ENCODE measurements at places on chromosomes 2 and 18.

DNA sequence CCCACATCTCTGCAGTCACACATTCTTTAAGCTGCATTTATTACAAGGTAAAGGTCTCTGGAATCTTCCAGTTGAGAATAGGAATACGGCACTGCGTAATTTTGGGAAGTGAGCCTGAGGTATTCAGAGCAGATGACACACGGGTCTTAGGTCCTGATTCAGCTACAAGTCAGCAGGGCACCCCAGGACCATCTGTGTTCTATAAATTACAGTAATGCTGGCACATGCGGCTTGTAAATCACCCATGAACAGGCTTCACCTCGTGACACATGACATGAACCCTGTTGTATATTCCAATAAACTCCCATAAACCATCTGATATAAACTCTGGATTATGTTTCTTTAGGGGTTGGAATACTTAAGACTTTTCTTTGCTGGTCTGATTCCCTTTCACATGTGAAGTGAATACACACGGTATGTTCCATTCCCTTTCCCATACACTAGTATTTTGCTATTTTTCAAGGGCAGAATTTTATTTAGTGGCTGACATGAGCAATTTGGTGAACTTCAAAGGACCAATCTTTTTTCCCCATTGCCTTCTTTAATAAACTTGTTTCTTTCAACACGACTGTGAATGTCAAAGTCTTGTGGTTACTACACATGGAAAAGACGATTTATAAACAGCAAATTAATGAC is 298.6 kb downstream of the MEIS1 start:
- DNase-seq = no peak

- no peak for DNase-seq
Measured at GRCh38 chr2:78979380-78980151, 45.9 kb upstream of the REG3G start.

DNA sequence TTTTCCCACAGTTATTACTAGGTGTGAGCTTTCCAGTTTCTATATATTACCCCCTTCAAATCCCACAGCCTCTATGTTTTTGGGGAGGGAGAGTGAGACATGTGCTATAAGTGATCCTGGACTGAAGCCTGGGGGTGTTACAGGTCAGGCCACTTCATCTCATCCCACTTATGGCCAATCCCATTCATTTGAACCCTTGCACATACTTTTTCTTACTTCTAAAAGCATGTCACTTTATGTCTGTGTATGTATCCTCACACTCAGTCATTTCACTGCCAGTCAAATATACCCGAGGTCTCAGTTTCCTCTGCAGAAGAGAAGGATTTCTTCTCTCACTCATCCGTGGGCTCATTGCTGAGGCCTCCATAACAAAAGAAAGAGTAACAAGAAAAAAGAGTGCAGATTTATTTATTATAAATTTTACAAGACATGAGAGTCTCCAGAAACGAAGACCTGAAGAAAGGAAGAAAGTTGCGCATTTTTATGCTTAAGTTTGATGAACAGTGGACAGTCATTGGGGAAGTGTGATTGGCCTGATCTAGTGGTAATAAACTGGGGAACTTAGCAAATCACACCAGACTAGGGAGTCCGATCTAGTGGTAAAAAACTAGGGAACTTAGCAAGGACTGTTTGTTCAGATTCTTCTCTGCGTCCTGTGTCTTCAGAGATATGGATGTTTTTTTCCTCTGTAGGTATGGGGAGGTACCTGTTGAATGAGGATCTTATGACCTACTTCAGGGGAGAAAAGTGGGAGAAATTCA is 52.1 kb downstream of the ICOS start:
- no peak for DNase-seq

GRCh38 chr18:50091509-50092244 is 103.3 kb downstream of the MYO5B start:
- no peak for DNase-seq

DNA sequence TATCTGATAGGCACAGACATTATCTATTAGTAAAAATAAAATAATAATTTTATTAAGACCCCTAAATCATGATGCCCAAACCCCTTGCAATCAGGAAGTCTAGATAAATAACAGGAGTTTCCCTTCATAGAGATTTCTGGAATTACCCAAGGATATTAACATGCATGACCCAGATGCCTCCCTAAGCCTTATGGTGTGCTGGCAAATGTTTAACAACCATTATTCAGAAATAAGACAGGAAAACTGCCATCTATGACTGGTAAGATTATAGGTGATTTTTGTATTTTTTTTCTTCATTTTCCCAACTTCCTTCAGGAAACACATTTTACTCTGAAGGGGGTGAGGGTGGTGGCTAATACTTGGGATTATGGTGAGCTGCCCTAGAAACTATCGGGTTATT is 2.7 kb upstream of the PPP1CB start:
- no peak for DNase-seq

DNA sequence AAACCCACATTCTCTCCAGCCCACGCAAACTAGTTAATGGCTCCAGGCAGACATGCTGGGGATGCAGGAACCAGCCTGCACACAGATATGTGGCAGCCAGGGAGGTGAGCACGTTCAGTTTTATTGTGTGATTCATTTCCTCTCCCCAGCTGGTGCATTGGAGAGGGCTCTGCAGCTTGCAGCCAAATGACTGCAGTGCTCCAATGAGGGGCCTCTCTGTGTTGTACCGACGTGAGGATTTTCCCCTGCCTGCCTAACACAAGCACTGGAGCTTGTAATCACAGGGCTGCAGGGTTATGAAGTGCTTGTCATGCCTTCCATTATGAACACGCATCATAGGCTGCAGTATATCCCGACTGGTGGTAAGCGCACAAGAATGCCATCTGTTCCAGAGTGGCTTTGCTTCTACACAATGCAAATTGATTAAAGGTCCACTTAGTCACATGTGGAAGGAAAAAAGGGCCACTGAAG is 92.3 kb upstream of the THUMPD2 start:
- no peak for DNase-seq

GRCh38 chr2:237920673-237921072 is 46.1 kb upstream of the UBE2F start:
- no peak for DNase-seq

- DNase-seq = no peak
Measured at GRCh38 chr18:54805571-54806334, 22.5 kb upstream of the RAB27B start.

DNA sequence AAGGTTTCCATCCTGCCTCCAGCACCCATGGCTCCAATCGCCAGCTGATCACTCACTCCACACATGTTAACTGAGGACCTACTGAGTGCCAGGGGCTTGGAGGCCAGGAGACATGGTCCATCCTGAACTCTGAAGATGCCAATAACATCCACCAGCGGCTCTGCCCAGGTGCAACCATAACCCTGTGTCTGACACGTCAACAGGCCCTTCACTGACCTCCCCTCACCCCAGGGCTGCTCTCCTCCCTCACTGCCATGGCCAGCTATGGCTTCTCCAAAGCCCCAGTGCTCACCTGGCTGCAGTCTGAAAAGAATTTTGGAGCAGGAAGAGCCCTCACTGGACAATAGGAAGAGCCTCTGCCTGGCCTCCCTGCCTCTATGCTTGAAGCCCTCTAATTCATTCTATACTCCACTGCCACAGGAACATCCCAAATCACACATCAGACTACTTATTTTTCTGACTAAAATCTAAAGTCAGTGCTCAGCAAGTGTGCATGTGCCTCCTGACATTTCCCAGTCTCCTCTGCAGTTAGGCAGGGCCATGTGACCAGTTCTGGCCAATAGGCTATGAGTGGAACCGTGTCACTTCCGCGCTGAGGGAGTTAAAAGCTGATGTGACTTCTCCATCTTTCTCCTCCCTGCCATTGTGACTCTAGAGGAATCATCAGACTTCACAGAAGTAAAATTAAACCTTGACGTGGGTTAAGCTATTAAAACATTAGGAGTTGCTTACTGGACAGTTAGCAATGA is 37.2 kb downstream of the ZBTB7C start:
- DNase-seq = no peak

- no peak for DNase-seq
Measured at GRCh38 chr2:75517547-75518230, 43.0 kb downstream of the EVA1A start.

GRCh38 chr18:9380621-9381395 is 46.2 kb downstream of the TWSG1 start:
- no peak for DNase-seq

GRCh38 chr2:152176113-152176714 is 651 bp upstream of the STAM2 start:
- no peak for DNase-seq

GRCh38 chr18:35458271-35458670 is 39.5 kb downstream of the INO80C start:
- DNase-seq = no peak

- DNase-seq = no peak
Measured at GRCh38 chr2:157931542-157931941, 55.4 kb upstream of the ACVR1 start.

- no peak for DNase-seq
Measured at GRCh38 chr2:190488516-190489233, 45.8 kb downstream of the NEMP2 start.

DNA sequence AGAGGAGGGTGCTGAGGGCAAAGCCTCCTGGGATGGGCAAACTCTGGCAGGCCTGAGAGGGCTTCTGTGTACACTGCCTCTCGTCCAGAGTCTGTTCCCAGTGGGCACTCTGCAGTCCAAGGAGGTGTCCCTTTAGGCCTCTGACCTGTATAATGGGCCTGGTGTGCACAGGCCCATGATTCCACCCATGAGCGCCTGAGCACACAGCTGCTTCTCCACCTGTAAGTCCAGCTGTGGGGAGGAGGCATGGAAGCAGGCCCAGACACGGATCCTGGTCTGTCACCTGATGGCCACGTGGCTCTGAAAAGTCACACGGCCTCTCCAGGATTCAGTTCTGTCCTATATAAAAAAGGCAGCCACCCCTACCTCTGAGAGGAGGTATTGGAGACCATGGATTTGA is 57.0 kb downstream of the PARD6G start:
- no peak for DNase-seq

DNA sequence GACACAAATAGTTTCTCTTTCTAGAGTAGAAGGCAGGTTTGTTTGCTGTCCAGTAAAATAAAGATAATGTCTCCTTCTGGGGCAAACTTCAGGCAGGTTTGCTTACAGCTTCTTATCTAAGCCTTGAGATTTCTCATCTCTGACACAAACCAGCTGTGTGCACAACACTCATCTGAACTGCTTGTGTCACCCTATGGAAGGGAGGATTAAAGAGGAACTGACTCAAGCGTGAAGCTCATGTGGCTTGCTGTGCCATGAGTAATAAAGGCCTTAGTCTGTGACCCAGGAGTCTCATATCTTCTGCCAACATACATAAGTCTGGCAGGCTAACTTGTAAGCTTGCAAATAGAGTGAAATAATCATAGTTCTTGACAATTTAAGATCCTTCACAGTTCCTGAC is 24.2 kb upstream of the CPO start:
- DNase-seq = no peak

- DNase-seq = no peak
Measured at GRCh38 chr18:66792466-66792865, 188.6 kb upstream of the CDH19 start.

GRCh38 chr2:85399183-85399455 is 11.0 kb downstream of the CAPG start:
- DNase-seq = no peak

- DNase-seq = no peak
Measured at GRCh38 chr18:79458917-79459803, 63.4 kb downstream of the NFATC1 start.

- DNase-seq = no peak
Measured at GRCh38 chr2:8006181-8006580, 675.7 kb upstream of the ID2 start.

DNA sequence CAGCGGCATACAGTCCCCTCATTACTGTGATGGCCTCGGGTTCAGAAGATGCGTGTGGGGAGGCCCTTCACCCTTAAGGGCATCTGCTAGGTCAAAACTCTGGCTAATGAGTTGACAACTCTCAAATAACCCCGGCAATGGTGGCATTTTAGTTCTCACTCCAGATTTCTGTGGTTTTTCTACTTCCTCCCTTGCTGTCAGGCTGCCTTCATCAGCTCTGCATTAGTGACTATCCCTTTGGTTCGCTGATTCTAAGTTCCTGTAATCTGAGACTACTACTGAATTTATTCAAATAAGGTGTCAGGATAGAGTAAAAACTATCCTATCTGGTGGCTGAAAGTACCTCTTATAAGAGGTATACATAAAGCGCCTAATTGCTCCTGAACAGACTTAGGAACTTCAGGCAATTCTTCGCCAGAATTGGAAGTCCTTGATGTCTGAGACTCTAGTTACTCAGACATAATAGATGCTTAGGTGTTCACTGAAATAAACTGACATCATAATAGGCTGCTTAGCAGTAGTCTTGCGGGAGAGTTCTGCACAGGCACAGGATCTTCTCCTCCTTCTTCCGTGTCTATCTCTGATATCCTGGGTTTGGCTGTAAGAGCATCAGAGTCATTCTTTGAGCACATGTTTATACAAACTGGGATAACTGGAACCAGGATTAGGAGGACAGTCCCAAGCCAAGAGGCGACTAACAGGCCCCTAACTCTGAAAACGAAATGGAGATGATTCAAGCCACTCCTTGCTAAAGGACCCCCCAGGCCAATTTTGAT is 194.5 kb downstream of the DNER start:
- DNase-seq = no peak

DNA sequence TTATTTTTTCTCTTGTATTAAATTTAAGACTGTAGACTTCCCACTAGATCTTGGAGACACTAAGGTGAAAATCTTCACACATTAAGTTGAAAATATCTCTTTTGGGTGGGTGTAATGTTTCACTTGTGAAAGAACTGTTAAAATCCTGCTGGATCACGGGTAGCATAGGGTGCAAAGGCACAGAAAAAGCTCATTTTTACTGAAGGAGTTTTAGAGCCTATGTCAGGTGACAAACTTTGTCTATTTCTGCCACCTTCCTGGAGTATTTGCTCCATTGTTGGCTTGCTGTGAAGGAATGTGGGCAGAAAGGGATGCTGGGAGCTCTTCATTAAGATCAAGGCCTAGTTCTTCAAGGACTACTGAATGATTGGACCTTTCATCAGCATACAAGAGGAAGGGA is 119.4 kb downstream of the FMNL2 start:
- no peak for DNase-seq

- DNase-seq = no peak
Measured at GRCh38 chr2:96105994-96106715, 10.2 kb downstream of the ADRA2B start.

- no peak for DNase-seq
Measured at GRCh38 chr2:12930391-12930790, 213.7 kb downstream of the TRIB2 start.

DNA sequence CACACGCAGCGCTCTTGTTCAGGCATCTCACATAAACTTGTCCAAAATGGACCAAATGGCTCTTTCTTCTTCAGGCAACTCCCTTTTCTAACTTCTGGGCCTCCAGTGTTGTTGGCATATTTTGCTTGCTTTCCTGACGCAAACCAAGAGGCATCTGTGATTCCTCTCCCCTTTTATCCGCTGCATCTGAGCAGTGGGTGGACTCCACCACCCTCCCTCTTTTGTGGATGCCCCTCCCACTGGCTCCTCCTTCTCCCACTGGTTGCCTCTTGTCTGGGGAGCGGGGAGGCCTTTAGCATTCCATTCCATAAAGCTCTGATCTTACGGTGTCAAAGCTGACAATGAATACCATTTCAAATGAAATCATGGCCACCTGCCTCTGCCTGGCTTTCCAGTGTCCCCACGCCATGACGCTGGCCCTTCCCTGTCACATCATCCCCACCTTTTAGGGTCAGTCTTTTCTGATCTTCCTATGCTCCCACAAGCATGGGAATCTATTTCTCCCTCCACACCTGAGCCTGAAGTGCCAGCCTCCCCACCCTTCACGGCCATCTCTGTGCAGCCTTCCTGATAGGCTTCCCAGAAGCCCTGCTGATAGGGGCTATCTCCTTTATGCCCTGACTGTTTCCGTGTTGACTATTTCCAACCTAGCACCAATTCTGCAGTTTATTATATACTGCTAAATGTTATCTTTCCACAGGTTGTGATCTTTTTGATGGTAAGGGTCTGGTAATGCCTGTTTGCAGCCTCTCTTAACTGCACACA is 51.5 kb downstream of the RPL37A start:
- no peak for DNase-seq

All from stimulated activated CD4-positive, alpha-beta T cell treated with anti-CD3 and anti-CD28 coated beads, TNF-alpha, amount 100 ng/mL, for 1 hour (primary cell).